ACHN (cell line): ENCODE measurements at places on chromosomes 11 and 22.

DNA sequence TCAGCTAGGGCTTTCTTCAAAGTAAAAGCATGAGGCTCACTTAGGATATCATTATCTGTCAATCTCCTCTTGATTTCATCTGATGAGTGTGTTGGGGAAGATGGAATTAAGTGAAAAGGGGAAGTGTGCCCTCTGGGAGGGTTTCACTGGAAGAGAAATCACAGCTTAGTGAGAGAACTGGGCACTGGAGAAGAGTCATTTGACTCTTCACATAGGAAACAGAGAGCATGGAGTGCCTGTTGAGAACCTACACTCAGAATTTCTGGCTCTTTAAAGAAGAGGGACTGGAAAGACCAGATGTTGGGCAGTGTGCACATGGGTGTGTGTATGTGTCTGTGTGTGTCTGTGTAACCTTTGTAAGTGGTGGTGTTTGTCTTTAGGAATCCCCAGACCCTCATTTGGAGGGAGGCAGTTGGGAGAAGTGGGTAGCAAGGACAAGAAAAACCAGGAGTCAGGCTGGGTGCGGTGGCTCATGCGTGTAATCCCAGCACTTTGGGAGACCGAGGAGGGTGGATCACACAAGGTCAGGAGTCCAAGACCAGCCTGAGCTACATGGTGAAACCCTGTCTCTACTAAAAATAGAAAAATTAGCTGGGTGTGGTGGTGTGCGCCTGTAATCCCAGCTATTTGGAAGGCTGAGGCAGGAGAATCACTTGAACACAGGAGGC lies 10.0 kb downstream of the STX3 start:
- DNase-seq = no peak

- DNase-seq = no peak
These were observed at the start of gene RGL4 for GRCh38 chr22:23690713-23691112. Gene RGL4, plus strand, starts transcription at chr22:23691013. Its CDS starts 1,018 bp downstream, at chr22:23692031.

DNA sequence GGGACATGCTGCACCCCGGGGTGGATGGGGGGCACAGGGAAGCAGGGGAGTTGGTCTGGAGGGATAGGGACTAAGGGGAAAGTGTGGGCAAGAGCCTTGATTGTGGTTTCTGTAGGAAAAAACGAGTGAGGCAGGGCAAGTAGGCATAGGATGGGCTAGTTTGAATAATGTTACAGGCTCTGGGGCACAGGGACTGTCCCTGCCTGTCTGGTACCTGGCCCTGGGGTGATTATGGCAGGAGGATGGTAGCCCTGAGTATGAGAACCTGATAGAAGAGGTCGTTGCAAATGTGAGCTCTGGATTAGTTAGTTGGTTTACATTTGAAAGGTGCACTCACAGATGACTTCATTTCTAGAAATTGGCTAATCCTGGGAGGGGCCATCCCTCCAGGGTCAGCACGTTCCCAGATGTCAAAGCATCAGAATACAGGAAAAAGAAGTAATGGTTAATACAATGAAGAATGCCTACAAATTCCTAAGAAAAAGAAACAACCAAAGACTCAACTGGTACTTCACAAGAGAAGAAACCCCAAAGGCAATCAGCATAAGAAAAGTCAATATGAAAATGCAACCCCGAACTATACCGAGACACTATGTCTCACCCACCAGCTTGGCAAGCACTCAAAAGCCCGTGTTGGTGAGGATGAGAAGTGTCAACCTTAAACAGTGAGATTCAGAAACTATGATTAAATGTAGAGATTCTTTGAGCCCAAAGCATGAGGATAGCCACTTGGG lies 11.3 kb upstream of the SMIM38 start:
- no peak for DNase-seq

GRCh38 chr11:61892085-61892370 lies 683 bp upstream of the FADS3 start:
- no peak for DNase-seq

DNA sequence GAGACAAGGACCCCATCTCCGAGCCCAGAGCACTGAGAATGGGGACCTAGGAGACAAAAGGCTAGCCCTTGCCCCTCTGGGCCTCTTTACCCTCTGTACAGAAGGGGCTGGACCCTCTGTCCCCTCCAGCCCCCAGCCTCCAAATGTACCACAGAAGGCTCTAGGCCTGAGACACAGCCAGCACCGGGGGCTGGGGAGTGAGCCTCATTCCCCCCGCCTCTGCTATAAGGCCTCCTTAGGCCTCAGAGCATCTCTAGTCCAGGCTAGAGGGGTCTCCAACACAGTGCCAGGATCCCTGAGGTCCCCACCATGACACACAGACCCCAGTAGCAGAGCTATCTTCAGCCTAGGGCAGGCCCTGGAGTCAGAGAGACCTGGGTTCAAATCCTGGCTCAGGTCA lies 4.8 kb downstream of the SMTN start:
- no peak for DNase-seq

DNA sequence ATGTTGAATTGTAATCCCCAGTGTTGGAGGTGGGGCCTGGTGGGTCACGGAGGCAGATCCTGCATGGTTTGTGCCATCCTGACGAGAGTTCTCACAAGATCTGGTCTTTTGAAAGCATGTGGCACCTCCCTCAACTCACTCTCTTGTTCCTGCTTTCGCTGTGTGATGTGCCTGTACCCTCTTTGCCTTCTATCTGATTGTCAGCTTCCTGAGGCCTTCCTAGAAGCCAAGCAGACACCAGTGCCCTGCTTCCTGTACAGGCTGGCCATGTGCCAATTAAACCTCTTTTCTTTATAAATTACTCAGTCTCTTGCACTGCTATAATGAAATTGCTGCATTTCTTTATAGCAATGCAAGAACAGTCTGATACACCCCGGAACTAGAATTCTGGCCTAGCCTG lies 13.1 kb downstream of the PTPN5 start:
- DNase-seq = no peak
